ENCODE measurements at places on chromosomes 7 and 10.
A peak's percentile ranks its signal among the peaks of the same experiment; 100 is the strongest.

GRCh38 chr10:178723-179122 lies 43.5 kb downstream of the ZMYND11 start:
- no peak for DNase-seq

DNA sequence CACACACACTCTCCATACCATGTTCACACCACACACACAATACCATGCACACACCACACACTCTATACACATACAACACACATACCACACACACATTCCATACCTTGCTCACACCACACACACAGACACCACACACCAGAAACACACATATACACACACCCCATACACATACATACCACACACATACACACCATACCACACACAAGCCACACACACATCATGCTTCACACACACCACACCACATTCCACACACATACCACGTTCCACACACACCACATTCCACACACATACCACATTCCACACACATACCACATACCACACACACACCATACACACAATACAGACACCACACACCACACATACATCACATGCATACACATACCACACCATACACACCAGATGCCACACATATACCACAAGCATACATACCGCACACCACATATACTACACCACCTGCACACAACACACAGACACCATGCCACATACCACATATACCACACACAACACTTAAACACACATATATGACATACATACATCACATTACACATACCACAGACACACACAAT lies 282.7 kb downstream of the POU6F2 start:
- no peak for DNase-seq

DNA sequence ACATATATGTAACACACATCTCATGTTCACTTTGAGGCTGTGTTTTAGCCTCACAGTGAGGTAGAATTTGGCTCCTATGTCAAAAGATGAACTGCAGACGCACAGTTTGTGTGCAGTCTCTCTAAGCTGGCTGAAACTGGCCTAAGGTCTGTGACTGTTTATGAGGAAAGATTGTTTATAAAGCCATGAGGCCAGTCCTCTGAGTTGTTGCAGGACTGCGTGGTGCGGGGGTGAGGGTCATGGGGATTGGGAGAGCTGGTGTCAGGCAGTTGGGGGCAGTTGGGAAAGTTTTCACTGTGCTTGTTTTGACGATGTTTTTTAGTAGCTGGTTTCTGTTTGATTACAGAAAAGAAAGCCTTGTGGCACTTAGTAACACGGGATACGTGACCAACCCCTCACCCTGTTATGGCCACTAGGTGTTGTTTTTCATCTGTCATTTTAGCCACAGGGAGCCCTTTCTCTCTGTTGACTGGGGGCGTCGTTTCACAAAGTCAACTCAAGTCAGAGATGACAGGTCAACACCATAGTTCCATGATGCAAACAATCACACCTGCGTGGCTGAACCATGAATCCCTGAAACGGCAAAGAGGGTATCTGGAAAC lies 310.9 kb downstream of the CCDC3 start:
- no peak for DNase-seq

DNA sequence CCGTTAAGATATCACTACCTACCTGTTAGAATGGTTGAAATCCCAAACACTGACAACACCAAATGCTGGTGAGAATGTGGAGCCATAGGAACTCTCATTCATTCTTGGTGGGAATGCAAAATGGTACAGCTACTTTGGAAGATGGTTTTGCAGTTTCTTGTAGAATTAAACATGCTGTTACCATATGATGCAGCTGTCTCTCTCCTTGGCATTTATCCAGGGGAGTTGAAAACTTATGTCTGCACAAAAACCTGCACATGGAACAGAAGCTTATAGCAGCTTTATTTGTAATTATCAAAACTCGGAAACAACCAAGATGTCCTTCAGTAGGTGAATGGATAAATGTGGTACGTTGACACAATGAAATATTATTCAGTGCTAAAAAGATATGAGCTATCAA lies 199.5 kb downstream of the BICC1 start:
- DNase-seq = no peak

DNA sequence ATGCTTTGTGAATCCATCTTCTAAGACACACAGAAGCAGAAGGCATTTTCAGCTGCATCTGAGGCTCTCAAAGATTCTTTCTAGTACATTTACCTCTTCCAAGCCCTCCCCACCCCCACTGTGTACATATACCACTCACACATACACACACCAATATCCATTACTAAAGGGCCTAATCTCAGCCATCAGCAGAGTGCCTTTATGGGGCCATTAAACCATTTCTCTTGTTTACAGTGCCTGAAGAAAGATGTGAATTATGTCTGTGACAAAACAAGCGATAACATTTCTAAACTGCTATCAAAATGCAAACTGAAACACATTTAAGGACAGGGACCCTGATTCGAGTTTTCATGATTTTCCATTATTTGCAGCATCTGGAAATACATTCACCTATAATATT lies 40.0 kb downstream of the ETV1 start:
- DNase-seq = no peak

DNA sequence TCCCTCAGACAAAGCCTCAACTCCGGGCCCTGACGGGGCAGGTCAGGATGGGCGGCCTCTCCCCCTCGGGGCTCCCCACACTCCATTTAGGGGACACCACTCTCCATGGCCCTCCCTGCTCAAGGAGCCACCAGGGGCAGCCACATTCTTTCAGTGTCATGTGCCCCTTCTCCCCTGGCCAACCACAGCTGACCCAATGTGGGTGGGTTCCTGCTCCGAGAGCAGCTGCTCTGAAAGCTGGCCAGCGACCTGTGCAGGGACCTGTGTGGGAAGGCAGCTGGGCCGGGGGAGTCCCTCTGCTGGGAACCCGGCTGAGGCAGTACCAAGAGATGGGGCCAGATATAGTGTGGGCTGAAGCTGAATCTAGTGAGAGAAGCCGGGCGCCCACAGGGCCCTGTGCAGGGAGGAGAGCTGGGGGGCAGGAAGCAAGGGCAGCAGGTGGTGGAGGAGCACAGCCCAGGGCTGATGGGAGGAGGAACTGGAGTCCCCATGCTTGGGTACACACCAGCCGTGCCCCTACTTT lies 40.6 kb upstream of the NPFFR1 start:
- DNase-seq = no peak

- DNase-seq = no peak
Observed at GRCh38 chr7:121558288-121558687, 162.2 kb upstream of the FAM3C start.

- no peak for DNase-seq
Observed at GRCh38 chr7:138712652-138713051, 11.5 kb upstream of the SVOPL start.

DNA sequence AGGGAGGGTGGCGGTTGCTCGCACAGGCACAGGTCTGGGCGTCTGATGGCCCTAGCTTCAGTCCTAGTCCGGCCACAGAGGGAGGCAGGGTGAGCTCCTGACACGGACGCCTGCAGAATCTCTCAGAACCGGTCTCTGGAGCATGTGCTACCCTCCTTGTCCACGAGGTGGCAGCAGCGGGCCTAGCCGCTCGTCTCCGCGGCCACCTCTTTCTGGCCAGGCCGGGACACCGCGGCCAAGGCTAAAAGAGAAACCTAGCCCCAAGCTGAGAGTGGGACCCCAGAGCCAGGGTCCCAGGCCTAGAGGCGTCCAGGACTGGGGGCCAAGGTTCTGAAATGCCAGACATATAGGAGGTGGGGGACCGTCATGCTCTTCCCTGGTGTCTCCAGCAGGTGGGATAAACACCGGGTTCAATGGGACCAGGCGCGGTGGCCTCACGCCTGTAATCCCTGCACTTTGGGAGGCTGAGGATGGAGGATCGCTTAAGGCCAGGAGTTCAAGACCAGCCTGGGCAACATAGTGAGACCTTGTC lies 3.2 kb upstream of the LAT2 start:
- DNase-seq = peak; percentile 77

GRCh38 chr7:121398246-121398645 lies 2.1 kb upstream of the FAM3C start:
- no peak for DNase-seq

DNA sequence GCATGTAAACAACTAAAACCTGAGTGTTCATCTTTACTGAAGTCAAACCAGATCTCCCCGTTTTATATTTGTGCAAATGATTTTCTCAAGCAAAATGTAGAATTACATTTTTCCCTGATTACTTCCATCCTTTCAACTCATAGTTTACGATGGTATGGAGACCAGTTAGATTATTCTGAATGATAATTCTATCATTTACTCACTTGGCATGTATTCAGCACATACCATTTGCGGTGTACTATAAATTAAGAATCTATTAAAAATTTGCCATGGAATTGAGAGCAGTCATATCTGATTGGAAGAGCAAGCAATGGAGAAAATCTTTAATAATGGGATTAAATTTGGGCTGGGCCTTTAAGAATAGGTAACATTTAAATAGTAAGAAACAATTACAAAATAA lies 22.4 kb downstream of the DNAJC1 start:
- no peak for DNase-seq

DNA sequence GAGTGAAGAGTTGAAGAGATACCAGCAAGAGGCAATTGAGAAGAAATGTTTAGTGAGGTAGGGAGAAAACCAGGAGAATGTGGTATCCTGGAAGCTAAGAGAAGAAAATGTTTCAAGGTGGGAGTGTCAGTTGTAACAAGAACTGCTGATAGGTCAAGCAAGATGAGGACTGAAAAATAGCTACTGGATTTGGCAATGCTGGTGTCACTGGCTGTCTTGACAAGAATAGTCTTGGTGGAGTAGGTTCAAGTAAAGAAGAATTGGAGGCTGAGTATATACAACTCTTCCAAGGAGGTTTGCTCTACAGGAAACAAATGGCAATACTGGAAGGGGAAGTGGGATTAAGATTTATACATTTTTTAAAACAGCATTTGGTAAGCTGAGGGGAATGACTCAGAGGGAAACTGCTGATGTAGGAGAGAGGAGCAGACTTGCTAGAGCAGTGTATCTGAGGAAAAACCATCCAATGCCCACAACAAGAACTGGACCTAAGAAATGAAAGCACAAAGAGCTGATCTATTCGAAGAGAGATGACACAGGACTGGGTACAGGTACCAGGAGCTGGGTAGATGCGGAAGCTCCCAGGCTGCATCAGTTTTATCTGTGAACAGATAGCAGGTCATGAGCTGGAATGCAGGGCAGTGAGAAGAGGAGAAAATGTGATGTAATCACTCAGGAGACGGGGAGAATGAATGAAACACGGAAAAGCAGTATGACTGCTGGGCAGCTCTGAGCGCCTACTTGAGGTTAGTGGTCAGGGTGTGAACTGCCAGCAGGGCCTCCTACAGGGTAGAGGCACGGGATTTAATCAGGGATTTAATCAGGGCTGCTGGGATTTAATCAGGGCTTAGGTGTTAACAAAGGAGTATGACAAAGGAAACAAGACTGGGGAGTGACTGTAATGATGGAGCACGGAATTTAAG lies 34.5 kb downstream of the FAM25A start:
- no peak for DNase-seq

GRCh38 chr7:101186844-101187428 lies 6.8 kb upstream of the NAT16 start:
- no peak for DNase-seq

- no peak for DNase-seq
Observed at GRCh38 chr10:3624367-3624766, 160.6 kb downstream of the KLF6 start.

- DNase-seq = no peak
Observed at GRCh38 chr10:75438275-75438674, 6.9 kb downstream of the LRMDA start.

DNA sequence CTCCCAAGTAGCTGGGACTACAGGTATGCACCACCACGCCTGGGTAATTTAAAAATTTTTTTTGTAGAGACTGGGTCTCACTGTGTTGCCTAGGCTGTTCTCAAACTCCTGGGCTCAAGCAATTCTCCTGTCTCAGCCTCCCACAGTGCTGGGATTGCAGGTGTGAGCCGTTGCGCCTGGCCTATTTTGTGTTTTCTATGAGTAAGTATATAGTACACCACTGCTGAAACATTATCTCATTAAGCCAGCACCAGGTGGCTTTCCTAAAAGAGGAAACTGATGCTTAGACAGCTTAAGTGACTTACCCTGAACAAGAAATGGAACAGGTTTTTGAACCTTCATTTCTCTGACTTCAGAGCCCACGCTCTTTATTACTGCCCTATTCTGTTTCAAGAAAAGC lies 7.8 kb upstream of the PTPN12 start:
- no peak for DNase-seq

DNA sequence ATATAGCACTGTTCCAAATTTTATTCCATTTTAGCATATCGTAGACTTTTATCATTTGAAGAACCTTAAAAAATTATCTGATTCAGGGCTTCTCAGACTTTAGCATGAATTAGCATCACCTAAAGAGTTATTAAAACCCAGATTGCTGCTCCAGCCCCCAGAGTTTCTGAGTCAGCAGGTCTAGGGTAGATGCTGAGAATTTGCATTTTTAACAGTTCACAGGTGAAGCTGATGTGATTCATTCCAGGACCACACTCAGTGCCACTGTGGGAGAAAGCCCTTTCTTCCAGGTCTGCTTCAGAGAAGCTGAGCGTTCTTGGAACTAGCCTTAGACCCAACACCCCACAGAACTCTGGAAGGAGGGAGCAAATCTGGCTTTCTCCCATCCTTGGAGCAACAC lies 174.1 kb upstream of the YAE1 start:
- DNase-seq = no peak

- peak; percentile 31 for DNase-seq
Observed at GRCh38 chr7:16999541-17000267, 117.9 kb upstream of the AGR3 start.

GRCh38 chr10:6033954-6034353 lies 28.2 kb downstream of the IL2RA start:
- no peak for DNase-seq

- no peak for DNase-seq
Observed at GRCh38 chr10:100996678-100997359, 2.8 kb upstream of the LZTS2 start.

- DNase-seq = no peak
Observed at GRCh38 chr7:28980451-28981160, 22.5 kb upstream of the TRIL start.

DNA sequence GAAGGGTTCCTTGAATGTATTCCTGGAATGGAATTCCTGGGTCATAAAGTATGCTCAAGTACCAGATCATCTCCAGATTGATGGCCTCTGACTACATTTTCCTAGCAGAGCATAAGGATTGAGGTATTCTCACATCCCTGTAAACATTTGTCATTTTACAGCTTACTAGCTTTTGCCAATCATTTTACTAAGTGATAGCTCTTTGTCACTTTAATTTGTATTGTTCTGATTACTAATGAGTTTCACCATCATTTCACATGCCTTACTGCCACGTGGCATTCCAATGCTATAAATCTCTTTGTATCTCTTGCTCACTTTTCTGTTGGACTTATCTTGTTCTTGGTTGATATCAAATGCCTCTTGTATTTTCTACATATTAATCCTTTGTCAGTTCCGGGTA lies 68.6 kb upstream of the CACNB2 start:
- no peak for DNase-seq

GRCh38 chr10:26064106-26064505 lies 130.1 kb downstream of the MYO3A start:
- no peak for DNase-seq

DNA sequence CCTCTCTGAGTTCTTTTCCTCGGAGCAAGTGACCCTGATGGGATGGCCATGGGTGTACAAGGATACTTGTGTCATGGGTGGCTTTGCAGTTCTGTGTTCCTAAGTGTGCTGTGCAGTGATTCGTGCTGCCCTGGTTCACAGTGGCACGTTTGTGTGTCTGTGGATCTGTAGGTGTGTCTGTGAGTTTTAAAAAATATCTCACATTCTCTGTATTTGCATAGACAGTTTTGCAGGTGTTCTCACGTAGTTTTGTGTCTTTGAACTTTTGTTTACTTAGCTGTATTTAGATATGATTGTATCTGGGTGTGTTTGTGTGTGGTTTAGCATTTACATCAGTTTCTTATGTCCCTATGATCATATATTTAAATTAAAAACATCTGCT lies 3.7 kb downstream of the ZNF775 start:
- DNase-seq = no peak

- no peak for DNase-seq
Observed at GRCh38 chr10:71094712-71095390, 117.5 kb upstream of the UNC5B start.
